ENCODE measurements at places on chromosomes 12 and 14. TPM values are rescaled to one million over a fixed set of nuclear protein-coding genes. Genes with fewer than 3 reads are reported as not detected.

- DNase-seq: no peak
Observed at GRCh38 chr12:75779891-75780496, 251.6 kb downstream of the PHLDA1 start.

DNA sequence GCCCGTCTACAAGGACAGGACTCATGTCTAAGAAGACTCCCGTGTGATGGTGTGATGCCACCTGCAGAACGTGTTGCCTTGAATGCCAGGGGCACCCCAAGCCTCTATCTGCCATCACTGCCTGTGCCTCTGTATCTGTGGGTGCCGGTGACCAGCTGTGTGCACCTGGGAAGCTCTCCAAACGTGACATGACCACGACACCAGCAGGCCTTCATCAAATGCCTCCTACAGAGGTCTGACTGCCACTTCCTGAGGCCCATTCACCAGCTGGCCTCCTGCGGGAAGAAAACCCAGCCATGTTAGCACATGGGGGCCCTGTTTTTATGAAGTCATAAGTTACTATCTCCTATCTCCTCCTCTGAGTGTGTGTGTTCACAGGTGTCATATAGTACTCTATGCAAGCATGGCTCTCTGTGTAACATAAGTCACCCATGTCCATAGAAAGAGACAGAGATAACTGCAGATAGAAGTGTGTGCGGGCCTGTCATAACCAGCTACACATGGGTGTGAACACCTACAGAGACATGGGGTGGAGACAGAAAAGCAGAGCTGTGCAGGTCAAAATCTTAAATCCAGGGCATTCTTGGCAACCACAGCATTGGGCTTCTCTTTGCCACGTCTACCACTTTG is 18.3 kb upstream of the SERPINA4 start:
- DNase-seq: no peak

GRCh38 chr14:103743691-103744090 is 28.1 kb downstream of the ZFYVE21 start:
- DNase-seq: no peak

GRCh38 chr12:55629058-55629841 is 7.4 kb upstream of the OR10P1 start:
- DNase-seq: no peak

GRCh38 chr14:94044476-94045091 is 18.4 kb downstream of the OTUB2 start:
- no peak for DNase-seq

- no peak for DNase-seq
Observed at GRCh38 chr14:56449670-56450213, 129.9 kb upstream of the TMEM260 start.

GRCh38 chr12:90086281-90086680 is 377.6 kb upstream of the ATP2B1 start:
- no peak for DNase-seq

Gene CABP1
- 8.0 TPM for total RNA-seq
